NCI-H1417 (cell line): ENCODE measurements at places on chromosomes 3 and 15.

GRCh38 chr3:47399531-47400270 is 18.9 kb downstream of the PTPN23 start:
- DNase-seq = no peak

GRCh38 chr3:190534986-190535385 is 21.1 kb downstream of the IL1RAP start:
- DNase-seq = no peak

DNA sequence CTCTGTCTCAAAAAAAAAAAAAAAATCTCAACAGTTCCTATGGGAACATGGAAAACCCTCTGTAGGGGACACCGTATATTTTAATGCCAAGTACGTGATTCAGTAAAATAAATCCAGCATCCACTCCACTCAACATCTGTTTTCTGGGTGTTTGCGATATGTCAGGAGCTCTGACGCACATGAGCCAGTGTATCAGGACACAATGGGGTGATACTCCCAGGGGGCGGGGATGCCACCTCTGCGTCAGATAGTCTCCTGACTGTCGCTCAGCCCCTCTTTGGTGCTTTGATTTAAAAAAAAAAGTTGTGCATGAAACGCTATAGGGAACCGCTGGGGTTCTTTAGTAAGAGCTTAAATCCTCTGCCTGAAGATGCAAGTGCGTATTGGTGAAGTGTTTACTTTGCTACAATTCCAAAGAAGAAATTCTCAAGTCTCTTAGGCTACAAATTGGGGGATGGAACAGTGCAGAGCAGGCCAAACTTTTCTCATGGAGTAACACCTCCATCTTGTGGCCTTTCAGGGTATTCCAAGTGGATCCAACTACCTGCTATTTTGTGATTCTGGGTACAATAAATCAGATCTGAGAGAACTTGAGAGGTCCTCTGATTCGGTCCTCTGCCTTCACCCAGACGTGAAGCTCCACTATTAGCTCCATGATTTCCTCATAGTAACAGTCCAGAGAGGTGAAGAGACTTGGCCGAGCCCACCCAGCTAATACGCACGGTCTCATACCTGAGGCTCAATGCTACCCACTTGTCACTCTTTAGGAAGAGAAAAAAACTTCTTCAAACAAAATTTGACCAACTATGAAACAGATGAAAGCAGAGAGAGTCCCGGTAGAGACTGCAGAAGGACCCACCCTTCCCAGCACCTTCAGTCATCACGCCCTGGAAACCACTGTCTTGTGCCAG is 9.3 kb upstream of the NR2E3 start:
- peak; percentile 68 for DNase-seq

- no peak for DNase-seq
Observed at GRCh38 chr3:88248658-88249057, 98.9 kb downstream of the C3orf38 start.

DNA sequence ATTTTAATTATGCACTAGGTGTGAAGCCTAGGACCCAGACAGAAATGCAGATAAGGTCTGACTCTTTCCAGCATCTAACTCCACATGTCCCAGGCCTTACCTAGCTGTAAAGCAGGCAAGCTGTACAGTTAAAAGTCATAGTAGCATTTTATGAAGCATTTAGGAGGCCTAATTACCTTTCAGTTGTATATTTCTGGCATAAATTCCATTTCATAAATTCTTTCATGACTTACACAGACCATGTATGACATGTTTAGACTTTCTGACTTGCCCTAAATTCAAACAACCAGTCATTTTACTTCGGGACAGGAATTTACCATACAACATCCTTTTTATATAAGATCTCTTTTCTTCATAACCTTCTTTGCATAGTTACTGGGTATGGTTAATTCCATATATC is 35.3 kb upstream of the THUMPD3 start:
- DNase-seq = no peak

DNA sequence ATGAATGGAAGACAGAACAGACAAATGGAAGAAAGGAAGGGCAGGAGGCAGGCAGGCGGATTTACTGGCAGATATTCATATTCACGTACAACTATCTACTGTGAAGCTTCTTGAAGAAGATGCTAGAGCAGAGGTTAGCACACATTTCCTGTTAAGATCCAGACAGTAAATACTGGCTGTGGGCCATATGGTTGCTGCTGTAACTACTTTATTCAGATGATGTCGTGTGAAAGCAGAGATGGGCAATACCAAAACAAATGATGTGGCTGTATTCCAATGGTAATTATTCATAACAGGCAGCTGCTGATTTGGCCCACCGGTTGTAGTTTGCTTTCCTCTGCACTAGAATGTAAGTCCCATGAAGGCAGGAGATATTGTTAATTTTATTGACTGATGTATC is 115.7 kb upstream of the PRTG start:
- DNase-seq = no peak

GRCh38 chr15:86911022-86911421 is 831.4 kb downstream of the AGBL1 start:
- DNase-seq = no peak

GRCh38 chr3:69008980-69009379 is 4.5 kb downstream of the EOGT start:
- DNase-seq = no peak

- DNase-seq = no peak
Observed at GRCh38 chr15:100760357-100760903, 119.2 kb upstream of the ALDH1A3 start.

GRCh38 chr3:190238871-190239270 is 83.4 kb downstream of the CLDN1 start:
- no peak for DNase-seq

GRCh38 chr3:38843898-38844297 is 27.9 kb upstream of the SCN10A start:
- no peak for DNase-seq

- DNase-seq = peak; percentile 83
Observed at GRCh38 chr3:170038434-170039110, 777 bp downstream of the GPR160 start.

DNA sequence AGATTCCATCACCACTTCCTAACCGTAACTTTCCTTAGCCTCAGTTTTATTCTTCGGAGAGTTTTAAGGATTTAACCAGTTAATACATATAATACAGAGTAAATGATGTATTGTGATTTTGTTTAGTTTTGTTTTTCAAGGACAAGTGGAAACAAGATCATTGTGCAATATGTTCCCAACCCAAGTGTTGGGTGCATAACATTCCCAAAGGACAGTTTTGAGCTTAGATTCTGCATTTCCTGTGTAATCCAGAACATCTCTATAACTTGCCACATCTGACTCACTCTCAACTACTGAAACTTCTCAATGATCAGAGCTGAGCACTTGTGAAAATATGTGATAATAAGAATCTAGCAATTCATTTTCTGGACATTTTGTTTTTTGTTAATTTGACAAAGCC is 466.1 kb upstream of the PPP2R3A start:
- DNase-seq = no peak

GRCh38 chr3:149243540-149243939 is 21.9 kb upstream of the CP start:
- no peak for DNase-seq

DNA sequence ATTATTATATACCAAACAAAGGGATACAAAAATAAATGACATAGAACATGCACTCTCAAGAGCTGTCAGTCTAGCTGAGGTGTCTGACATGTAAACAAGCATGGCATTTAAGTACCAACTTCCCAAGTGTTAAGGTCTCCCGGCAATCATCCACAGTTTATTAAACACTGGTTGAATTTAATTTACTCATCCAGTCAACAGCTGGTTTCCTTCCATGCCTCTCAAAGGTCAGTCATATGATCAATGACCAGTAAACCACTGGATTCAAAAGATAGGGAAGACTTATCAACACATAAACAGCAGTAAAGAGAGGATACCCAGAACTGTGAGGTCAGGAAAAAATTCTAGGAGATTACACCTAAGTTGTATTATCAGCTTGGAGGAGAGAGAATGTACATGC is 80.4 kb downstream of the ADAM10 start:
- DNase-seq = no peak

- no peak for DNase-seq
Observed at GRCh38 chr3:112394003-112394640, 61.2 kb downstream of the CD200 start.

- DNase-seq = no peak
Observed at GRCh38 chr3:73727117-73727821, 102.5 kb upstream of the PDZRN3 start.

GRCh38 chr15:66863390-66864085 is 161.5 kb downstream of the SMAD6 start:
- DNase-seq = no peak

DNA sequence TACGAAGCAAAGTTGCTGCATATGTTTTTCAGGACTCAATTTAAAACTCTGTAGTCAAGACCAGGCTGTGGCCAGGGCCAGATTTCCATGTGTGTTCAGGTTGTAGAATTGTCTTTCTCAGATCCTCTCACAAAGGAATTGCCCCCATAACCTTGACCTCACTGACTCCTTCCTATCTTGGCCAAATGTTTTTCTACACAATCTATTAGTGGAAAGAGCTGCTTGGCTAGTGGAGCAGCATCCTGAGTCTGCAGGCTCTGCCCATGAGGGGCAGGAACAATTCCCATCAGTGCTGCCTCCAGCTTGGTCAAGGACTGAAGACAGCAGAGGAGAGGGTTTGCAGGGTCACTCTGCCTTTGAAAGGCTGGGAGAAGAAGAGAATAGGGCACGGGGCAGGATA is 6.9 kb upstream of the TBC1D21 start:
- no peak for DNase-seq

GRCh38 chr15:52171386-52171785 is 19.8 kb downstream of the GNB5 start:
- no peak for DNase-seq

DNA sequence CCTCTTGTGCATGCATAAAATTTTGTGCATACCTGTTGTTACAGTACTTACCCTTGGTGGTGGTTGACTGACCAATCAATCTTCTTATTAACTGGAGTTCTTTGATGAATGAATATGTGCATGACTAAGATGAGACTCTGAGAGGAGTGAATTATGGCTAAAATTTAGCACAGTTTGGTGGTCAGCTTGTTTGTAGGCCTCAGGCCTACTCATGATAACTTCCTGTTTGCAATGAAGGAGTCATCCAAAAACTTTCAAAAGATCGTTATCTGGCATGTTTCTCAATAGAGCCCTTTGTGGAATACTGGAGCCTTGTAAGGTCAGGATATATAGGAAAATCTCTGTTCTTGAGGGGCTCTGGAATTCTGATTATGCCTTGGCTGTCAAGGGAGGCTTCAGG is 66.5 kb downstream of the LEKR1 start:
- DNase-seq = no peak

GRCh38 chr15:101210058-101210457 is 41.8 kb downstream of the CHSY1 start:
- DNase-seq = no peak
